HCT116 (cell line): ENCODE measurements at places on chromosomes 5 and 9.

DNA sequence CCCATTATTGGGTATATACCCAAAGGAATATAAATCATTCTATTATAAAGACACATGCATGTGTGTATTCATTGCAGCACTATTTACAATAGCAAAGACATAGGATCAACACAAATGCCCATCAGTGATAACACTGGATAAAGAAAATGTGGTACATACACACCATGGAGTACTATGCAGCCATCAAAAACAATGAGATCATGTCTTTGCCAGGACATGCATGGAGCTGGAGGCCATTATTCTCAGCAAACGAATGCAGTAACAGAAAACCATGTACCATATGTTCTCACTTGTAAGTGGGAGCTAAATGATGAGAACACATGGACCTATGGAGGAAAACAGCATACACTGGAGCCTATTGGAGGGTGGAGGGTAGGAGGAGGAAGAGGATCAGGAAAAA, 402.4 kb downstream of the CSNK1G3 start:
- no peak for DNase-seq

DNA sequence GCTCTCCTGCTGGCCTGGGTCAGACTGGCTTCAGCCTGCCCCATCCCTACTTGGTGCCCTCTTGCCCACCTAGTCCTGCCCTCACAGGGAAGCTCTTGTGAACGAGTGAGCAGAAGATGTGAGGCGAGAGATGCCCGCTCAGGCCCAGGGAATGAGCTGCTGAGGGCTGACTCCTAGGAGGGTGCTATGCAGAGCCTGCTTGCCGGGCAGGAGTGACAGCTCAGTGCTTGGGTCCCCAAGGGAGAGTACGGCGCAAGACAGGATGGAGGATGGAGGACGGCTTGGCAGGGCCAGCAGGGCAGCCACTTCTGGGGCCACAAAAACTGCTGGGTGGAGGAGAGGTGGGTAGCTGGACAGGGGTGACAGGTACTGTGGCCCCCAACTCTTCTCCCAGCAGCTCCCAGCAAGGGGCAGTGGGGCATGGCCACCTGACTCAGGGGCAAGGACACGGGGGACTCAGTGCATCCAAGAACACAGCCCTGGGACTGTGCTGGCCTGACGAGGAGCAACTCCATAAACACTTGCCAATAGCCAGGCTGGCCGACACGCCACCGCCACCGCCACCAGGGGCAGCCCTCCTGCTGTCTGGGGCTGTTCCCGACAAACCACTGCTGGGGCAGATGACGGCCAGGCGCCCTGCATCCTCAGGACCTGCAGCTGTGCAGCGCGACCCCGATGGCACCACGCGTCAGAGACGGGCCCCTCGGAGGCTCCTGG, 55.6 kb upstream of the UBAC1 start:
- no peak for DNase-seq

DNA sequence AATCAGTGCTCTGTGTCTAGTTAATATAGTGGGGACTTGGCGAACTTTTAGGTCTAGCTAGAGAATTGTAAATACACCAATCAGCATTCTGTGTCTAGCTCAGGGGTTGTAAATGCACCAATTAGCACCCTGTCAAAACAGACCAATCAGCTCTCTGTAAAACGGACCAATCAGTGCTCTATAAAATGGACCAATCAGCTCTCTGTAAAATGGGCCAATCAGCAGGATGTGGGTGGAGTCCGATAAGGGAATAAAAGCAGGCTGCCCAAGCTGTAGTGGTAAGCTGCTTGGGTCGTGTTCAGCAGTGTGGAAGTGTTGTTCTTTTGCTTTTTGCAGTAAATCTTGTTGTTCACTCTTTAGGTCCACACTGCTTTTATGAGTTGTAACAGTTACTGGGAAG, 3.6 kb upstream of the OTULINL start:
- no peak for DNase-seq

- no peak for DNase-seq
Measured at GRCh38 chr5:110397281-110397680, 329.2 kb downstream of the TMEM232 start.

- no peak for DNase-seq
Measured at GRCh38 chr5:104184264-104184663, 621.7 kb upstream of the NUDT12 start.
